Stimulated activated CD4-positive, alpha-beta T cell treated with anti-CD3 and anti-CD28 coated beads, Interleukin-1b, Interleukin-23, amount 100 ng/mL, for 24 hours (primary cell): ENCODE measurements at places on chromosomes 1 and 21.
A peak's percentile ranks its signal among the peaks of the same experiment; 100 is the strongest.

DNA sequence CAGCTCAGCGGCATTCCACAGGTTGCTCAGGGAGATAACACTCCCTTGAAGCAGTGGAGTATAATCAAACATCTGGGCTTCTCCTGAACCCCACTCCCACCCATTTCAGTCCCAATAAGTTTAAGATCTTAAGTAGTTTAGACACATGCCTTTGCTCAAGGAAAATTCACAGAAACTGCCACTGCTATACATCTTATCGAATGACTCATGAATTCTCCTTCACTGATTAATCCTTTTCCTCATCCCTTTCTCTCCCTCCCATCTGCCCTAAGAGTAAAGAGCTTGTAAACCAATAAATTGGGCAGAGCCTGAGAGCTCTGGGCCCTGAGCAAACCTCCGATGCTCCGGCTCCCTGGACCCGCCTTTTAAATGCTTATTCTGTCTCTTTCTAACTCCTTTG is 10.2 kb downstream of the VN1R5 start:
- no peak for DNase-seq

DNA sequence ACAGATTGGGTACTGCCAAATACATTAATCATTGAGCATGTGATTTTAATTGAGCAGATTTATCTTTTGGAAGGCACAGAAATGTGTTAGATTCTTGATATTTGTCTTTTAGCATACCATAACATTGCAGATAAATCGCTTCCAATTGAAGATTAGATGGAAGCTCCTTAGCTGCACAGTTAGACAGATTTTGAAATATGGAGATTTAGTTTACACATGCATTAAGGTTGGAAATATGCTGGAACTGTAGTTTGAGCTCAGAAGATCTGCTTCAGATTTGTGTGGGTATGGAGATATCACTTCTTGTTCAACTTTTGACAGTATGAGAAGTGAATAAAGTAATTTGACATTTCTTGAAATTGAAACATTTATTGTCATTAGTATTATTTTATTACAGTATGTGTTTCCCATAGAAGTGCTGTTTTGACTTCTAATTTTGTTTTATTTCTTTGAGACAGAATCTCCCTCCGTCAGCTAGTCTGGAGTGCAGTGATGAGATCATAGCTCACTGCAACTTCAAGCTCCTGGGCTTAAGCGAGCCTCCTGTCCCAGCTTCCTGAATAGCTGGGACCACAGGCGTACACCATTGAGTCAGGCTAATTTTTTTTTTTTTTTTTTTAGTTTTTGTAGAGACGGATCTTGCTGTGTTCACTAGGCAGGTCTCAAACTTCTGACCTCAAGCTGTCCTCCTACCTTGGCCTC is 29.1 kb downstream of the THRAP3 start:
- no peak for DNase-seq

- no peak for DNase-seq
These were observed 223.1 kb downstream of the CAMTA1 start for GRCh38 chr1:7008331-7008730.

DNA sequence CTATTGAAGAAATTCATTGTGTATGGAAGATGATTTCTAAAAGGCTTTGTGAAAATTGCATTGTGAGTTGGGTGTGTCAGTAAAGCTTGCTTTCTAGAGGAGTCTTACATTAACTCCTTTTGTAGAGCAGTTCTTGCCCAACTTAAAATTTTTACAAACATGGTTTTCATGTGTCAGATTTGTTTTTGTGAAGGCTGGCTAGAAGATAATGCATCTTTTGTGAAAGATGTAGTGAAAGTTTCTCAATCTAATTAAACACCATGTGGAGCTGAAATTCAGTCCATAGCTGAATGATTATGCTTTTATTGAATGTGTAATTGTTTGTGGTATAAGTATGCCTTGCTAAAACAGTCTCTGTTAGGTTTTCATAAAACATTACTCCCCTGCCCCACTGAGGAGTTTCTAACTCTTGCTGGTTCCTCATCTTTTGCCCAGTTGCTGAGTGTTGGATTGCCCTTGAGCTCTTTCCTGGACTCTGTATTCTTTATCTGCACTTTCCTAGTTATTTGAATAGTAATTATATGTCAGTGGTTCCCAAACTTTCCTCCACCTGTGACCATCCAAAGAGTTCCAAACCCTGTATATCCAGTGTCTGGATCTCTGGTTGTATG is 38.0 kb downstream of the KCTD3 start:
- no peak for DNase-seq

- DNase-seq: no peak
These were observed 25.5 kb upstream of the CYP2J2 start for GRCh38 chr1:59952065-59952464.

GRCh38 chr1:224357626-224358124 is 996 bp downstream of the CNIH4 start:
- DNase-seq: no peak

GRCh38 chr1:23922321-23922943 is 9.3 kb upstream of the CNR2 start:
- no peak for DNase-seq

DNA sequence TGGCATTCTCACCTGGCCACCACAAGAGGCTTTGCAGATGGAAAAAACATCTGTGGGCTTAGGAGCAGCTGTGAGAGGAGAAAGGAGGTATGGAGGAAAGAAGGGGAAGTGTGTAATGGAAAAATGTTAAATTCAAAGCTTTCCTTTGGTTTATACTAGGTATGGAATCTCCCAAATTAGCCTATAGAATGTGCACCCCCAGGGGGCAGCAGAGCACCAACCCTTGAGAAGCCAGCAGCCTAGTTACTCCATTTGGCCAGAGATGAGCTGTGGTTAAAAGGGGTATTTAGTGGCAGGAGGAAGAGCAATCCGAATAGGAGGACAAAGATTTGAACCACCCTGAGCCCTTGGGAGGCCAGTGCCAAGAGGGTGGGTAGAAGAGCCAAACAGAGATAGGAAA is 97.5 kb upstream of the CTTNBP2NL start:
- DNase-seq: peak; percentile 5

- DNase-seq: no peak
These were observed 83.0 kb downstream of the RYR2 start for GRCh38 chr1:237124856-237125462.

GRCh38 chr1:110787328-110788071 is 85.4 kb upstream of the CD53 start:
- DNase-seq: no peak

DNA sequence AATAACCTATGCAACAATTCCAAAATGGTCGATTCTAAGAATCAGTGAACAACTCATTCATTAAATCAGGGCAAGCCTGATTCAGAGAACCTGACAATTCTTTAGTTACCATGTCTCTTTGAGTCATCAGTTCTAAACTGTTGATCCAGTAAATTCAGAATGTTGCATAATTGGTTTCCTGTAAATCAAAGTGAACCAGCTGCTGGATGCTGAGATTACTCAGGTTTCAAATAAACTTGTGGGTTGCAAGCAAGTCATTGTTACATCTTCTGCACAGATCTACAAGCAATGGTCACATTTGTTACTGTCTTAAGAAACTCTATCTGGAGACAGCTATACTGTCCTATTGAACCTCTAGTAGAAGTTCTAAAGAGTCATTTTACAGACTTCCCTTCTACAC is 16.5 kb downstream of the PLA2G2D start:
- DNase-seq: no peak
